ENCODE measurements at places on chromosomes 16 and 17.
A peak's percentile ranks its signal among the peaks of the same experiment; 100 is the strongest.

DNA sequence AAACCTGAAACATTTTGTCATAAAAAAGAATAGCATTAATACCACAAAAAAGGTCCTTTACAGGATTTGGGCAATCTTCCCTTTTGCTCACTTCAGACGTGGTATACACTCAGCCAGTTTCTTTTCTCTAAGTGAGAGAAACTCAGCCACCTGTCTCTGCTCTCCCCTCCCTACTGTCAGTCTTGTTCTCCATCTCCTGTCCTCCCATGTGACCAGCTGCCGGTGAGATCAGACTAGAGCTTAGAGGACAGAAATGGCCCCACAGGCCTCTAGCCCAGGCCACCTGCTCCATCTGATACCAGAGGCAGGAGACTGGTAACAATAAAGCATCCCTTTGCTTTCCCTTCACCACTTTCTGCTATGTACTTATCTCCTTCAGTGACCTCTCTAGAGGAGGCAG is 34.9 kb downstream of the CMC2 start:
- peak; percentile 87 for DNase-seq

DNA sequence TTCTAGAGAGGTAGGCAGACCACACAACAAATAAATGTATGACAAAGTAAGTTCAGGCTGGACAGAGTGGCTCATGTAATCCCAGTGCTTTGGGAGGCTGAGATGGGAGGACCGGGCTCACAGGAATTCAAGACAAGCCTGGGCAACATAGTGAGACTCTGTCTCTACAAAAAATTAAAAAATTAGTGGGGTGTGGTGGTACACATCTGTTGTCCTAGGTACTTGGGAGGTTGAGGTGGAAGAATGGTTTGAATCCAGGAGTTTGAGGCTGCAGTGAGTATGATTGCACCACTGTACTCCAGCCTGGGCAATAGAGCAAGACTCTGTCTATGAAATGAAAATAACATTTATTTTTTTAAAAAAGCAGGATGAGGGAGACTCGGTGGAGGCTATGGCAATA is 18.5 kb downstream of the CHP2 start:
- DNase-seq, result no peak

DNA sequence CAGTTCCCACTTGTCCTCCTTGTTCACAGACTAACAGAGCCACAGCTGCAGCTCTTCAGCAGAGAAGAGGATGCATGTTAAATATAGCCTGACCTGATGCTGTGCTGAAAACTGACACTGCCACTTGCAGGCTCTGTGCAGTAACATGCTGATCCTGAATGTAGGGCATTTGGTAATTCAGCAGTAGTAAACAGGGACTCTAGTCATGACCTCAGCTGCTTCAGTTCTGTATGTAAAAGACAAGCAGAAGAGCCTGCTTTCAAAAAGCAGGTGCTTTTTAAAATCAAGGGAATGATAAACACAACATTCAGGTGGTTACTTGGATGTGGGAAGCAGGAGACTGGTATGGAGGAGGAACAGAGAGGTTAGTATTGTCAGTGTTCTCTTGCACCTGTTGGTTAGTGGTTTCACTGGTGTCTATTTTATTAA is 33.8 kb downstream of the ESRP2 start:
- DNase-seq, result no peak

DNA sequence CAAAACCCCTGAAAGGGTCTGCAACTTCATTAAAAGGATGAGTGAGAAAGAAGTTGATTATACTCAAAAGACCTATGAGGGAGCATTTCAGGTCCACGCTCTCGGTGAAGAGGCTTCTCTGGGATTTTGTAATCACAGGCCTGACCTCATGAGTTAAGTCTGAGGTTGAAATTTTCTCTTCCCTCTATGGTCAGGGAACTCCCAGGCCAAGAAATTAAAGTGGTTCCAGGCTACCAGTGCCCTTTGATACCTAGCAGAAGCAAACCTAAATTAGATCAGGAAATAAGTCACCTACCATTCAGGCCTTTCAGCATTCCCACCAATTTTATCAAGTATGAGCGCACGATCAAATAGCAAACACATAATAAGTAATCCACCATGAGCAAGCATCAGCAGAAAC is 27.9 kb downstream of the MBTD1 start:
- no peak for DNase-seq

DNA sequence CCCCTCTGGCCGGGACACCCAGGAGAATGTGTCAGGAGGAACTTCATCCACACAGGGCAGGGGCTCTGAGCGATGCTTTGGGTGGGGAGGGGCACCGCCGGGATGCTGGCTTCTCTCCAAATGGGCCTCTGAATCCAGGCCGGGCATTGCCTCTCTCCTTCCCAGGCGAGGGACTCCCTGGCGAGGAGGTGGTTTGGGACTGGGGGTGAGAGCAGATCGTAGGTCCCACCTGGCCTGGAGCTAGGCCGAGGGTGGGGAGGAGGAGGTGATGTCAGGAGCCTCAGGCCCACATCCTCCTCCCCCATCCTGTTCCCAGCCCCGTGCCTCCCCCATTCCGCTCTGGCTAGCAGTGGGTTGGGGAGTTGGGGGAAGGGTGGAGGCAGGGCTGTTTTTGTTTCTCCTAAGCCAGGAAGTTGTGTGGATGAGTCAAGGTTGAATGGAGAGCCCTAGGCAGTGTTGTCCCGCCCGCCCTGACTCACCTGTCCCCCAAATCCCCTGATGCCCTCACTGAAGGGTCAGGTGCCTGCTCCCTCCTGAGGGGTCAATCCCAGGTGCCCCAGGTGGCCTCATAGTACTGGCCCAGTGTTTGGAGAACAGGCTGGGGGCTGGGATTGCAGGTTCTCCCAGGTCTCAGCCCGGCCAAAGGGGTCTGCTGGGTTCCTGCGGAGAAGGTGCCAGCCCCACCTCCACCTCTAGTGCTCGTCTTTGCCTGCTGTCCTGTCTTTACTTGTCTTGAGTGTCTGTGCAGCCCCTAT is 2.8 kb downstream of the GRB7 start:
- no peak for DNase-seq

GRCh38 chr16:24983561-24983960 is 31.6 kb downstream of the ARHGAP17 start:
- DNase-seq, result no peak

DNA sequence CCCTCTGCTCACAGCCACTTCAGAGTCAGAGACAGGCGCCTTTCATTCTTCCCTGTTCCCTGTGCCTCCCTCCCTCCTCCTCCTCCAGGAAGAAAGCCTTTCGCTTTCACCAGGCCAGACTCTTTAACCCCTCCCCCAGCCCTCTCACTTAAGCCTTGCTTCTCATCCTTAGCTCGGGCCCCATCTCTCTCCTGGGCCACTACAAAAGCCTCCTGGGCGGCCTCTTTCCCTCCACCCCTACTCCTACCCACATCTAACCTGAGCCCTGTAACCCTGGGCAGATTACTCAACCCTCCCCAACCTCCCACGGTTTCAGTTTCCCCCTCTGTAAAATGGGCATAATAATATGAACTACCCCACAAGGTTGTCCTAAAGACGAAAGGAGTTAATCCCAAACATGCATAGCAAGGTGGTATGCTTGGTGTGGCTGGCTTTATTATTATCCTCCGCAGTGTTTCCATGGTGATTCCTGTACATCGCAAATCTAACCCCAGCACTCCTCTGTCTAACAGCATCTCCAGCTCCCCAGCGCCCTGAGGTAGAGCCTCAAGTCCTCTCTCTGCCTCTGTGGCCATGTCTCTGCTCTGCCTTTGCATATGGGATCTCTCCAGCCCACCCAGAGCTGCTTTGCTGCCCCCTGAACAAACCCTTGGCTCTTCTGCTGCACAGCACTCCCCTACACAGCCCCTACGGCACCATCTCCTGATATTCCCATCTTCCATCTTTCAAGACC is 17.7 kb downstream of the PIMREG start:
- DNase-seq, result no peak

DNA sequence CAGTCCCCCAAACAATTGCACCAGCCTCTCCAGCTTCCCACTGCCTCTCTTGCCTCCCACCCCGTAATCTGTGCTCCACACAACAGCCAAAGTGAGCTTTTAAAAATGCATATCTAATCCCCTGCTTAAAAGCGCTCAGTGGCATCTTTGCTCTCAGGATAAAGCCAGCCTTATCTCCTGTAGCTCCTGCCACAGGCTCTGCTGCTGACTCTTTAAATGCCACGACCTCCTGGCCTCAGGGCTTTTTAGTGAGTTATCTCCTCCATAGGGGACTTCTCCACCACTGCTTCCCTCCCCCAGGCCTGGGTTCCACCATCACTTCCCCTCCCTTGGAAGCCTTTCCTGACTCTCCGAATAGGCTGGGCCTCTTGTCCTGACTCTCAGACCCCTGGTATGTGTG is 98.6 kb downstream of the GNAO1 start:
- DNase-seq, result peak; percentile 66

DNA sequence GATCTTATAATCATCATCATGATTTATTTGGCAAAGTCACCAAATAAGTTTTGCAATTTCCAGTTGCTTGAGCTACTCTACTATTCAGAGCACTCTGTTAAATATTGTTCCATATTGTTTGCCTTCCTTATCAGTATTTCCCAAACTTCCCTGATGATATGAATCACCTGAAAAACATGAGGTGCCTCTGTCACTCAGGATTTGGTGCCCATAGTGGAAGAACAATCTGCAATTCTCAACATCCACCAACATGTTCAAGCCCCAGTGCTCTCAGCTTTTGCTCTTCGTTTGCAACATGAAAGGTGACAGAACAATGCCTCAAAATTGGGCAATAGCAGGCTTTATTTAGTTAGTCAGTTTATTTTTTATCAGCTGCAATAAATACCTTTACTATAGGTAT is 28.6 kb upstream of the WSB1 start:
- no peak for DNase-seq

DNA sequence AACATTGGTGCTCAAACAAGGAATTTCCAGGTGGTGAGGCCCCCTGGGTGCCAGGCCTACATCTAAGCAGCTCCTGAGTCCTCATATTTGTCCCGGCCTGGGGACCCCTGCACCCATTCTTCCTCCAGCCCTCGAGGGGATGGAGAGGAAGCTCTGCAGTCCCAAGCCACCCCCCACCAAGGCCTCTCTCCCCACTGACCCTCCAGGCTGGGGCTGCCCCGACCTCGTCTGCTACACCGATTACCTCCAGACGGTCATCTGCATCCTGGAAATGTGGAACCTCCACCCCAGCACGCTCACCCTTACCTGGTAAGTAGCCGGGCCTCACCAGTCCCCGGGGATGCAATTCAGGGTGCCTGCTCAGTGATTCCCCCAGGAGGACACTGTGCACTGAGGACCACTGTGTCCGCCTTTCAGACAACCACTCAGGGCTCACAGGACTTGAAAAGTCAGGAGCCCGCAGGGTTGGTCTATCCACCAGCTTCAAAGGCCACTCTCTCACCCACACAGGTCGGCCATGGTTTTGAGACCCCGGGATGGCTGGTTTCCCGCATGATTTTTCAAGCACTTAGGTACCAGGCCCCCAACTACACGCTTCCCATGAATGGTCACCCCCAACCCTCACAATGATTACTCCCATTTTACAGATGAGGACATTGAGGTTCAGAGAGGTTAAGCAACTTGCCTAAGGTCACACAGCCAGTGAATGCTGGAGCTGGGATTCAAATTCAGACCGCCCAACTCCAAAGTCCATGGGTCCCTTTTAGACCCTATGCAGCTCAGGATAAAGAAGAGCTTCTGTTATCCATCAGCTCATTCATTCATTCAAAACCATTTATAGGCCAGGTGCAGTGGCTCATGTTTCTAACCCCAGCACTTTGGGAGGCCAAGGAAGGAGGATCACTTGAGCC is 32.4 kb downstream of the IL21R start:
- DNase-seq, result no peak

- no peak for DNase-seq
These were observed 28.7 kb upstream of the GAS7 start for GRCh38 chr17:10226930-10227695.
